ENCODE measurements at places on chromosomes 6 and 20. TPM values are rescaled to one million over a fixed set of nuclear protein-coding genes. Genes with fewer than 3 reads are reported as not detected.

Gene LAMA5
- total RNA-seq, result 259 TPM

Gene SCUBE3
- 2.6 TPM for total RNA-seq

Gene GLP1R
- not detected for total RNA-seq

Gene LRRC73
- not detected for total RNA-seq

Gene SEL1L2
- not detected for total RNA-seq

Gene RIMS1
- 23.3 TPM for total RNA-seq

Gene RPRD1B
- total RNA-seq, result 17.1 TPM

Gene TFAP2B
- total RNA-seq, result 0.25 TPM

Gene ULBP2
- not detected for total RNA-seq

Gene MLIP
- not detected for total RNA-seq

Gene HTR1B
- 0.27 TPM for total RNA-seq

DNA sequence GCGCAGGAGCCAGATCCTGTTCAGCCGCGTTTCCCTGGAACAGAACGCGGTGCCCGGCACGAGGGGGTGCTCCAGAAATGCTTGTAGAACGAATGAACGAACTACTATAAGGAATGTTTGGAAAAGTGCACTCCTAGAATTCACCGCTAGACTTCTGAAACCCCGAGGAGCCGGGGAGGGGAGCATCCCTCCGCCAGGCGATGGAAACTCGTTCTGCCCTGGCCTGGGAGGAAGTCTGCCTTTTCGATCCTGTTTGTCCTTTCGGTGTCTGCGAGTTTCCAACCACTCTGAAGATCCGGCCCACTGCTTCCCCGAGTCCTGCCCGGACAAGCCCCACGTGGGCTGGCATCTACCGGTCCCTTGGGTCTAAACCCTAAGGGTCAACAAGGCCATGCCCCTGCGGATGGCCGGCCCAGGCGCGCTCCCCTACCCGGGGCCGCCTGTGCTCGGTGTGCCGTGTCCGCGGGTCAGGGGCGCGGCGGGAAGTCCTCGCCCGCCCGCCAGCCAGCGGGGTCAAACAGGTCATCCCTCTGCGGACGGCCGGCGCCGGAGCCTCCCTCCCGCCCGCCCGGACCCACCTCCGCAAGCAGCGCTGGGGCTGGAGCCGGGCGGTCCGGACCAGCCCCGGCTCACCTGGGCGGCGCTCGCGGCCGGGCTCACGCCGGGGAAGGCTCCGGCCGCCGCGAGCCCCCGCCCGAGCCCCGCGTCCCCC lies 526 bp downstream of the SULF2 start:
- ATAC-seq, result peak; percentile 18

DNA sequence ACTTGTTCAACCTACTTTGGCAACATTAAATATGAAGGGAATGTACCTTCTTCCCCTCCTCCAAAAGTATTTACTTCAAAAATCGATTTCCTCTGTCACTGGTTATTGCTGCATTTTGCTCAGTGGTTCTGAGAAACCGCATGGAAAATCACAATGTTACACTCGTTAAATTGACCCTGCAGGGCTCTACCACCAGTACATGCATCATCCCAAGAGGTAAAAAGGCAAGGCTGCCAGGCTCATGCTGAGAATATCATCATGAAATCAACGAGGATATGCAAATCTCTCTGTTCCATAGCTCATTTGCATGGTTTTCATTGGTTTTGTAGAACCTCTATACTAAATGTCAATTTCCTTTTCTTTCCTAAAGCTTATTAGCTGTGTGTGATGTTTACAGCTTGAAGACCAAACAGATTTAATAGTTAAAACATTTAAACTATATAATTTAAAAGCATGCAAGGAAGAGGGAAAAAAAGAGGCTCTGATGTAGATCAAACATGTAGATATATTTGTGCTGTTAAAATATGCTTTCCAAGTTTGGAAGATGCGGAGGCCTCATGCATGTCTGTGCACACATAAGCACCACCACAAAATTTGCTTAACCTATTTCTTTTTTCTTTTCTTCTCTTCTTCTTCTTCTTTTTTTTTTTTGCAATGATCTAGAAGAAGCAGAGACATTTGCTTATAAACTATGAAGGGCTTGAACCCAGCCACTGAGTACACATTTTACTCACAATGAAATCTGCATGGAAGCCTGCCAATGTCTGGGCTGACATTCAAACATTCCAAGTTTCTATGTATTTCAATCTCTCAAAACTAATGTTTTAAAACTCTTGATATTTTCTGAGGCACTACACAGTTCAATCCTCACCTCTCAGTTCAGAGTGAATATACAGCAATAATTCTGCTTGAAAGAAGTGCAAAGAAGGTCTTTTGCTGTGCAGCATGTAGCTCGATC lies 194.0 kb downstream of the GMPR start:
- no peak for ATAC-seq

- no peak for ATAC-seq
These were observed 94.2 kb downstream of the ADAT2 start for GRCh38 chr6:143356101-143356880.

DNA sequence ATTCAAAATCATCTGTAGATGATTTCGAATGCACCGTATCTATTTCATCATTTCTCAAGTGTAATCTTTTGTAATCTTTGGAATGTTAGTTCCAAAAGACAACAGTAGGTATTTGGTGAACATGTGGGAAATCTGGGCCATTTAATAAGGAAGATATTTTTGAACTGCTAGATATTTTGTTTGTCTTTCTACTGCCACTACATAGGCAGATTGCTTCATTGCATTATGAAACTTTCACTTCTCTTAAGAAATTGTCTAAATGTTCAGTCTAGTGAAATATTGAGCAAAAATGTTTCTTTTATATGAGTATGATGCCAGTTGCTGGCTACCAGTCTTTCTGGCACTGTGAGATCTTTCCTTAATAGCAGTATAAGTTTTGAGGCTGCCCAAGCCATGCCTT lies 527.8 kb upstream of the RNF217 start:
- no peak for ATAC-seq

DNA sequence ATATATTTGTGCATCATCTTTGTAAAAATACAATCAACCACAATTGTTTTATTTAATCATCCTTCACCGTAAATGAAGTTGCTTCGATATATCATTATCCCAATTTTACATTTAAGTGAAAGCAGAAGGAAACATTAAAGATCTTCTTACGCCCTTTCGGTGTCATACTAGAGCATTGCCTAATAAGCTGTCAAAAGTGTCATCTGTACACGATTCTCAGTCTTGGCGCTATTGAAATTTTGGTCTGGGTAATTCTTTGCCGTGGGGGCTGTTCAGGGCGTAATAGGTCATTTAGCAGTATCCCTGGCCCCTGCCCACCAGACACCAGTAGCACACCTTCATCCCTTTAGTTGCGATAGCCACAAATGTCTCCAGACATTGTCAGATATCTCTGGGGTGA lies 40.4 kb upstream of the TMEM170B start:
- ATAC-seq, result no peak

- no peak for ATAC-seq
These were observed 3.7 kb upstream of the RBM38 start for GRCh38 chr20:57387463-57387862.

DNA sequence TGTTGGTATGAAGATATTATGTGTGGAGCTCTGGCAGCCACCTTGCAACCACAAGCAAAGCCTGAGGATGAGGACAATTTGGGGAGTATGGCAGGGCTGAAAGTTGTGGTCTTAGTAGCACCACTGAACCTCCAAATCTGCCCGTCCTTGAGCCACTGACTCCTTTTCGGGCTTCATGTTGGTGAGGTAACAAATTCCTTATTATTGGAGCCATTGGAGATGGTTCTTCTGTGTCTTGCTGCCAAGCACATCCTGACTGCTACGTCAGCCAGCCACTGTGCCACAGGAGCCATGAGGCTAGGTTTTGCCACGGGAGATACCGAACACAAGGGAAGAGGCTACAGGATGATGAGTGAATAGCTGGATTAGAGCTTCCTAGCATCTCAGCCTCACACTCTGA lies 201.6 kb downstream of the BMP7 start:
- ATAC-seq, result no peak

- ATAC-seq, result no peak
These were observed 130.8 kb upstream of the RIPOR2 start for GRCh38 chr6:25066593-25066992.

- ATAC-seq, result no peak
These were observed 177.9 kb downstream of the TFAP2C start for GRCh38 chr20:56806952-56807517.

DNA sequence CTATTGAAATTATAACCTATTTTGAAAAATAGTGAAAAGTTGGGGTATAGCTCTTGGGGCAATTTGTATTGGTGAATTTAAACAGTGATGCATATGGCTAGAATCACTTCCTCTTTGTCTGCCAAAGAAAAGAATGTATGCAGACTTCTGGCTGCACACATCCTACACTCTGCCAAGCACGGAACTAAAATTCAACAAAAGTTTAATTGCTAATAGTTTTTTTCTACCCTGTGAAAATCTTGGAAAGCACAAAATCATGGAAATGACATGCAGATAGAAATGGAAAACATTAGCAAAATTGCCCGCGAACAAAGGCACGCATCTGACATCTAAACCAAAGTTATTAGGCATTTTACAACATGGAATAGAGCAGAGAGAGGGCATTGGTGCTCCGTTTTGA lies 106.4 kb upstream of the PDE10A start:
- ATAC-seq, result no peak

- ATAC-seq, result no peak
These were observed 68.6 kb upstream of the HDDC2 start for GRCh38 chr6:125370343-125370742.

DNA sequence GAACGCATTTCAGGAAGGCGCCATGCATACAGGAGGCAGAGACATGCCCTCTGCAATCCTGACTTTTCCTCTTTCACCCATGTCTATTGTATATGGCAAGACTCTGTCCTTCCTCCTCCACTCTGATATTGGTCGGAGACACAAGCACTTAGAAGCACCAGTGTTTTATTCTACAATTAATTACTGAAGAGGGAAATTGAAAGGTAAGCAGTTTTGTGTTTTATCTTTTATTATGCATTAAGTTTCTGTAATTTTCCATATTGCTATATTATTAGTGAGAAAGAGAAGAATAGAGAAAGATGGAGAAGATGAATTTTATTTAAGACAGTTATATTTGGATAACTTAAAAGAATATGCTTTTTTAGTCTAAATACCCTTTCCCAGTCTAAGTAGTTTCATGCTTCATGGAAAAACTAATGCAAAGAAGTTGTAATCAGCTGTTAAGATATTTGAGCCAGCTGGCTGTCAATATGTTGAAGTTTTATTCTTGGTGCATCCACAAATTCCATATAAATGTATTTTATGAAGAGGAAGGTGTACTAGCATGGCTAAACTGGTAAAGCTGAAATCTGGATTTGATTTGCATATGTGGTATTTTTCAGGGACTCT lies 13.6 kb downstream of the ARID1B start:
- ATAC-seq, result no peak

DNA sequence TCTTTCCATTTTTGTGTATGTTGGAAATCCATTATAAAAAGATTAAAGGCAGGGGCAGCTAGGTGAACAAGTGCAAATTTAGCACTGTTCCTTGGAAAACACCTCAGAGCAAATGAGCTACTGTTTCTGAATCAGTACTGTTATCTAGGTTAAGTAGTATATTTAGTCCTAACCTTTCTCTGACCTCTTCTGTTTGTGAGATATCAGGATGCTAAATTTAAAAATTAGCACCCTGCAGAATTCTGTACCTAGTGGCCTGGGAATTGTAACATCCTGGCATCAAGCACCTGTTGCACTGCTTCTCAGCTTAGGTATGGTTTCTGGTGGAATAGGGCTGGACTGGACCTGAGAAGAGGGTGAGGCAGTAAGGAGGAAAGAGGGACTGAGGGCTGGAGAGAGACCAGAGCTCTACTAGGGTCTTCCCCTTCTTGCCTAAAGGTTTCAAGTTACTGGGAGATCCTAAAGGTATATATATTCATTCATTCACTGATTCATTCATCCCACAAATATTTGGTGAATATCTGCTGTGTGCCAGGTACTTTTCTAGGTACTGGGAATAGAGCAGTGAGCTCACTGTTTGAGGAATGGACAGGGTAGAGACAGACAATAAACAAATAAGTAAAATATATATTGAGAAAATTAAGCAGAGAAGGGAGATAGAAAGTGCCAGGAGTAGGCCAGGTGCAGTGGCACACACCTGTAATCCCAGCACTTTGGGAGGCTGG lies 5.2 kb downstream of the ZNF76 start:
- no peak for ATAC-seq

DNA sequence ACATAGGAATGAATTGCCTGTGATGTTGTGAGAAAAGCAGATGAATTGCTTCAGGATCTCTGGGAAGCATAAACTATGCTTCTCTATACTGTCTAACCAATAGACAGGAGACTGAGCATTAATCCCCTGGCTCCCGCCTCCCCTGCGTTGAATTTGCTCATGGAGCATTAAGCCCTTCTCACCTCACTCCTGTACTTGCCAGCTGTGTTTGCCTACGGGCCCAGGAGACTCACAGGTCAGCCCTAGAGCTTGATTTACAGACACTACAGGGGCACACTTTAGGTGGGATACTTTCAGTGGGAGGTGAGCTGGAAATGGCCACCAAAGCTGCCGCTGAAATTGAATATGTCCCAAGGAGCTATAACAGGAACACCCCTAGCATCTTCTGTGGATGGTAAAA lies 418.7 kb downstream of the CBLN4 start:
- ATAC-seq, result no peak

GRCh38 chr20:17898548-17898994 lies 70.0 kb downstream of the SNX5 start:
- peak; percentile 53 for ATAC-seq

GRCh38 chr6:33954453-33954852 lies 150.7 kb upstream of the MLN start:
- no peak for ATAC-seq

- no peak for ATAC-seq
These were observed 4.2 kb downstream of the GTPBP2 start for GRCh38 chr6:43624786-43625288.

GRCh38 chr6:160221423-160221822 lies 37.2 kb downstream of the SLC22A2 start:
- no peak for ATAC-seq

DNA sequence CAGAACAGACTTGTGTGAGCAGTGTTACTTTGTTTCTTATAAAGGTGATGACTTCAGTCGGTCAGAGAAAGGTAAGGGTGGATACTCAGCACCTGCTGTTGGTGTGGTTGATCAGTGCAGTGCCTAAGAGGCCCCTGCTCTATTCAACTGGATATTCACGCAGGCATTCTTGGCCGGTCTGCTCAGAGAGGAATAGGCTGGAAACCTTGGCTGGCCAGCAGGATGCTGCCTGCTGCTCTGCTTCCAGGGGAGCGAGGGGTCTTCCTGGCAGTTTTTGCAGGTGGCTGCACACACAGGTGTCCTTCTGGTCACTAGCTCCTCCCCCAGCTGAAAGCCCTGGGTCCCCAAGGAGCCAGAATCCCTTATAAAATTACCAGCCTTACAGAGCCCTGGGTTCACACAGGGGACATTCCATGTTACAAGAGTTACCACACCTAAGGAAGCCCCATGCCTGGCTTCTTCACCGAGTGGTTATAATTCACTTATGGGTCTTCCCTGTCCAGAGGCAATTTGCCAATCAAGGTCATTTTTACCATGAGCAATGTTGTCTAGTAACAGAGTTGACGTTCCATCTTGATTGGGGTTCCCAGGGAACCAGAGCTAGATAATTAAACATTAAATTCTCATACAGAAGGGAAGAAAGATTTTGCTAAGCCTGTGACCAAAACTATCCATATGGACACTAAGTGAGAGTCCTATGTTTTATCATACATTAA lies 16.4 kb downstream of the SYNJ2 start:
- ATAC-seq, result no peak

- no peak for ATAC-seq
These were observed 6.5 kb downstream of the RNF144B start for GRCh38 chr6:18393698-18394097.

- no peak for ATAC-seq
These were observed 401.2 kb upstream of the MANEA start for GRCh38 chr6:95175927-95176675.

- no peak for ATAC-seq
These were observed 96.9 kb upstream of the BHLHE23 start for GRCh38 chr20:63103402-63104311.

GRCh38 chr20:45467861-45468260 lies 1.7 kb upstream of the WFDC2 start:
- ATAC-seq, result no peak

All from gastroesophageal sphincter (tissue), 4 donors.